ENCODE measurements at places on chromosomes 11 and 22.

- H3K36me3 ChIP-seq = peaks cover 61% of the 10 kb centered on the region
- H3K4me1 ChIP-seq = peaks cover 8% of the 10 kb centered on the region
- no peaks in the 10 kb centered on the region for H3K27me3 ChIP-seq
- no peak overlapping the region for H3K4me3 ChIP-seq
Measured at GRCh38 chr22:41178425-41178975, 26.6 kb upstream of the L3MBTL2 start.

DNA sequence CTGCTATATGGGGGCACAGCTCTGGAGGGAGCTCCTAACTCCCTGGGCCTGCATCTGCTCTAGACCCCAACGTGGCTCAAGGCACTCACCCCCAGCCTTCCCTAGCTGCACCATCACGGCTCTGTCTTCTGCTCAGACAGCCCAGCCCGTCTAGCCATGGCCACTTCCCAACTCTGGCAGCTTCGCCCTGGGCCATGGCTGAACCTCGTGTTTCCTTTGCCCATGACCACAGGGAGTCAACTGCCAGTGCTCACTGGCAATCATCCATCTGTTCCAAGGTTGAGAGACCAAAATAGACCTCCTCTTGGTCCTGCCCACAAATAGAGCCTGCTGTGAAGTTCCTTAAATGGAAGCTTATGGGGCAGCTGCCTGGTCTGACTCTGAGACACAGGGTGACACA lies 5.4 kb downstream of the LMO1 start:
- H3K27ac ChIP-seq = no peak overlapping the region
- H3K36me3 ChIP-seq = no peaks in the 10 kb centered on the region
- H3K4me3 ChIP-seq = no peak overlapping the region
- H3K4me1 ChIP-seq = no peaks in the 10 kb centered on the region
- H3K27me3 ChIP-seq = peaks cover 51% of the 10 kb centered on the region
- DNase-seq = no peak

DNA sequence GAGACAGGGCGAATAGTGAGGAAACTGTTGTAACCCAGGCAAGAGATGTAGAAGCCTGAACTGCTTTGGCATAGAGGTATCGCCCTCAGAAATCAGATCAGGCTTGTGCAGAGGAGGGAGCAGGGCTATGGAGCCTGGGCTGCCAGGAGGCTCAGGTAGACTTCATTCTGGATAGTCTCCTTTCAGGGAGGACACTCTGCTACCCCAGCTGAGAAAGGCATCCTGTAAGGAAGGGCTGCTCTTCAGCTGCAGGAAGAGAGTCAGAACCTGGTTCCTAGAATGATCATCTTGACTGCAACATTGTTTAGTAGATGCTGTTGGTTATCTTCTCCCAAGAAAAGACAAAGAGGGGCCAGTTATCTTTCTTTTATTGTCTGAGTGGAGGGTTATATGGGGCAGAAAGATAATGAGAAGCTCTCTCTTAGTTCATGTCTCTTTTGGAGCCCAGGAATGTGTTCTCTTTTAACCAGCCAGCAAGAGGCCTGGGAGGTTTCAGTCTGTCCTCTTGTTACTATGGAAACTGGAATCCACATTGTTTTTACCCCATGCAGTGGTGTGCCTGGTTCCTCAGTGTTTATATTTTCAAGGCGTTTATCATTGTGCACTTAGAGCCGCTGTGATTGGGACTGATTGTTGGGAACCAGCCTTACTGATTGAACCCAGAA lies 95.7 kb downstream of the STIM1 start:
- peaks cover 78% of the 10 kb centered on the region for H3K4me1 ChIP-seq
- no peaks in the 10 kb centered on the region for H3K36me3 ChIP-seq
- H3K4me3 ChIP-seq = no peak overlapping the region
- DNase-seq = no peak

- no peak overlapping the region for H3K4me3 ChIP-seq
- H3K4me1 ChIP-seq = no peaks in the 10 kb centered on the region
- H3K27me3 ChIP-seq = peaks cover 8% of the 10 kb centered on the region
- H3K27ac ChIP-seq = no peak overlapping the region
- DNase-seq = no peak
Measured at GRCh38 chr11:62004473-62004872, 37.0 kb upstream of the FTH1 start.

DNA sequence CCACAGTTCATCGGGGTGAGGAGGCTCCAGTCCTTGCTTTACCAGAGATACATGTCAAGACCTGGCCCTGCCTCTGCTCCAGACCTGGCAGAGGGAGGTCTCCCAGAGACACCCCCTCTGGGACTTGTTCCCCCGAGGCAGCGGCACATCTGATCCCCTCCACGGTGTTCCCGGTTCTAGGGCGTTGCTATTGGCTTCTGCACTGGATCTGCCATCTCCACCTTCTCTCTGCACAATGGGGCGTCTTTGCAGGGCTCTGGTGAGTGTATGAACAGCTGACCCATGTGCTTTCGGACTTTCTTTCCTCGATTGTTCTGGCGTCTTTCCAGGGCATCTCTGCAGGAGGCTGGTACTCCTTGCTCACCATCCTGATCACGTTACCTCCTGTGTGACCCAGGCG lies 930.4 kb downstream of the TBC1D22A start:
- peaks cover 7% of the 10 kb centered on the region for H3K27me3 ChIP-seq
- no peak overlapping the region for H3K4me3 ChIP-seq
- H3K4me1 ChIP-seq = no peaks in the 10 kb centered on the region
- H3K36me3 ChIP-seq = no peaks in the 10 kb centered on the region

GRCh38 chr22:43077121-43077877 lies 11.9 kb downstream of the TTLL1 start:
- H3K27me3 ChIP-seq = no peaks in the 10 kb centered on the region
- no peak overlapping the region for H3K27ac ChIP-seq
- peaks cover 8% of the 10 kb centered on the region for H3K36me3 ChIP-seq
- H3K4me1 ChIP-seq = no peaks in the 10 kb centered on the region
- DNase-seq = no peak
- no peak overlapping the region for H3K4me3 ChIP-seq

DNA sequence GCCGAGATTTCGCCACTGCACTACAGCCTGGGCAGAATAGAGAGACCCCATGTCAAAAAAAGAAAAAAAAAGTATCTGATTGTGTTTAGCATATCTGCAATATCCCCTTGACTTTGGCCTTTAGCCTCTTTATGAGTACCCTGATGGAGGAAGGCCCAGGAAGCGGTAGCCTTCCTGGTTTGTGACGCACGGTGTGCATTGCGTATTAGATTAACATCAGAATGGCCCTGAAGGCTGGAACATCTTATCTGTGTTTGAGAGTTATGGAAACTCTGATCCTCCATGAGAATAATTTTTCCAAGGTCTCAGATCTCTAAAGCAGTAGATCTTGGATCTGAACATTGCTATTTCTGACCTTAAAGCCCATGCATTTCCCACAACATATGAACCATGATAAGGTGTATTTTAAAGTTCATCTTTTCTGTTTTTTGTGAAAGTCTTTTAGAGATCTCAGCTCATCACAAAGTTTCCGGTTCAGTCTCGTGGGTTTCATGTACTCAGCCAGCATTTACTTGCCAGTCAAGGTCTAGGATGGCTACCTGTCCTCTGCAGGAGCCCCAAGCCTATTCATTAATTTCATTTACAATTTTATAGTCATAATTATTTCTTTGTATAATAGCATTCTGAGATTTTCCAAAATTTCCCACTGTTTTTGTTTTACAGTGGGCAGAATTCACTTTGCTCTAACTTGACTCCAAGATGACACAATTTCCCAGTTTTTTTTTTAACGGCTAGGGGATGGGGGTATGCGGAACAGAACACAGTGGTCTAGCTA lies 605 bp upstream of the FDX1 start:
- no peaks in the 10 kb centered on the region for H3K27me3 ChIP-seq
- DNase-seq = no peak
- no peaks in the 10 kb centered on the region for H3K36me3 ChIP-seq

DNA sequence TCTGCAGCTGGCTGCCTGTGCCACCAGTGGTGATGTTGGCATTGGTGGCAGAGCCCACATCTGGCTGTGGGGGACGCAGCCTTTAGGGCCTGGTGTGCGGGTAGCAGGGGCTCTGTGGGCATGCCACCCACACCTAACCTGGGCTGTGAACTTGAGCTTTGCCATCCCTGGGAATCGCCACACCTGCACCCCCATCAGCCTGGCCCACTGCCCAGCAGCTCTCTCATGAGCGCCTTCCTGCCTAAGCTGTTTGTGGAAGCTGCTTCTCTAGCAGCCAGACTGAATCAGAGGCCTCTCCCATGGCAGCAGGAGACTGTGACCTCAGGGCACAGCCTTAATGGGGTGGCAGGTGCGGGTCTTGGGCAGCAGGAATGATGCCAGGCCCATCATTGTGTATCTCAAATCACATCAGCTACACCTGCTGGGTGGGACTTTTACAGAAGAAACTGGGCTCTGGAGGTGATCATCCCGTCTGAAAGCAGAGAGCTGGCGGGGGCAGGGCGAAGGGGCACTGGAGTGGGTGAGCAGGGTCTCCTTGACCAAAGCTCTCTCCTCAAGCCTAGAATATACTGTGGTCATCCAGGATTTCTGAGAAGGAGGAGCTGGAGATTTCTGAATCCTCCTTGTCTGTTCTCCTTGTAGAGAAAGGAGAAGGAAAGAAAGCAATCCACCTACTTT lies 17.8 kb upstream of the CARS1 start:
- DNase-seq = no peak
- no peak overlapping the region for H3K4me3 ChIP-seq
- no peak overlapping the region for H3K27ac ChIP-seq
- peaks cover 10% of the 10 kb centered on the region for H3K27me3 ChIP-seq
- no peaks in the 10 kb centered on the region for H3K4me1 ChIP-seq

DNA sequence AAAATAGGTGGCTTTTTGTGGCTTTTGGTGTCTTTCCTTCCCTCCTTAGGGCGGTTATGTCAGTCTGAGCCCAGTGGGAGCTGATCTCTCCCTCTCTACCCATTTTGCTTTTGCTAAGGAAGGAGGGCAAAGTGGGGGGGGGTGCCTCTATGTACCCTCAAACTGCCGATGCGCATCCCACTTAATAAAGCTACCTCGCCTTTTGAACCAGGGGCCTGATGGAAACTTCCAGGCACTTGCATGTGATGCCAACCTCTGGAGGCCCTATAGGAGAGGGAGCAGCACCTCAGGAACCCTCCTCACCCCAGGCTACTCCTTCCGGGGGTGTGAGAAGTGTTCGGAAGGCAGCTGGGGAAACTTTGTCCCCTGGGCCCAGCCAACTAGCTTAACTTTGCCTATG lies 97.0 kb upstream of the HSD17B12 start:
- no peak overlapping the region for H3K4me3 ChIP-seq
- no peak overlapping the region for H3K27ac ChIP-seq

GRCh38 chr11:1844221-1845094 lies 5.7 kb downstream of the TNNI2 start:
- peak; percentile 26 for DNase-seq
- H3K27ac ChIP-seq = peak overlapping the region; percentile 58
- peak overlapping the region; percentile 22 for H3K4me3 ChIP-seq
- peaks cover 82% of the 10 kb centered on the region for H3K4me1 ChIP-seq
- H3K27me3 ChIP-seq = no peaks in the 10 kb centered on the region

GRCh38 chr11:60121264-60121663 lies 32.8 kb downstream of the MS4A2 start:
- no peaks in the 10 kb centered on the region for H3K4me1 ChIP-seq
- no peaks in the 10 kb centered on the region for H3K27me3 ChIP-seq
- DNase-seq = no peak
- no peak overlapping the region for H3K4me3 ChIP-seq
- H3K36me3 ChIP-seq = no peaks in the 10 kb centered on the region

GRCh38 chr22:41902016-41902415 lies 12.9 kb downstream of the SHISA8 start:
- no peaks in the 10 kb centered on the region for H3K4me1 ChIP-seq
- H3K36me3 ChIP-seq = peaks cover 53% of the 10 kb centered on the region
- no peak overlapping the region for H3K27ac ChIP-seq
- no peaks in the 10 kb centered on the region for H3K27me3 ChIP-seq
- no peak overlapping the region for H3K4me3 ChIP-seq

DNA sequence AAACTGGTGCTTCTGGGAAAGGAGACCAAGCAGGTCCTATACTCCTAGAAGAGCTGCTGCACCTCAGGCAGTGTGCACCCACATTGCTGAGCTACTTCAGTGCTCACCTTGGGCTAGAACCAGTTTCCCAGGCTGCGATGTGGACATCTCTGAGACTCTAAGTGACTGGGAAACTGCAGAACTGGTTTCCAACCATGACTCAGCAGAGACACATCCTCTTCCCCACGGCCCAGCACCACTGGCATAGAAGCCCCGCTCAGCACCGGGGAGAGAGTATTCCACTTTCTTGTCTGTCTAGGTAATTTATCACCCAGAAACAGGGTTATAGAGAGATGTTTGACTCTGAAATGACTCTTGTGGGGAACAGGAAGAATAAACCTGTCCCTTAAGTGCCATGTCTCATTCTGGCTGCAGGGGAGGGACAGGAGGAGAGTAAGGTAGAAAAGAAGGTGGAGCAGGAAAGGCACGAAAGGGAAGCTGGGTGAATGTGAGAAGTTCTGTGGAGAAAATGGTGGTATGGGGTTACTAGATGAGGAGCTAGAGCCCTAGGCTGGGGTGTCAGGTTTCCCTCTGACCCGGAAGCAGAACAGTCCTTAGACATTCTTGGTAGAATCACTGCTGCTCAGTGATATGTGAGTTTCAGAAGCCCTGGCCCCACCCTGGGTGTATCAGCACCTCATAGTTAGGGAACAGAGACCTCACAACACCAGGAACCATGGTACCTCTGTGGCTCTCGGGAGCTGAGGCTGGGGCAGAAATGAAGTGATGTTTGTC lies 340.4 kb upstream of the NCAM1 start:
- no peaks in the 10 kb centered on the region for H3K36me3 ChIP-seq
- no peaks in the 10 kb centered on the region for H3K27me3 ChIP-seq
- H3K4me3 ChIP-seq = no peak overlapping the region
- DNase-seq = no peak
- no peaks in the 10 kb centered on the region for H3K4me1 ChIP-seq
- no peak overlapping the region for H3K27ac ChIP-seq

- no peaks in the 10 kb centered on the region for H3K36me3 ChIP-seq
- H3K27me3 ChIP-seq = no peaks in the 10 kb centered on the region
- no peaks in the 10 kb centered on the region for H3K4me1 ChIP-seq
- no peak overlapping the region for H3K4me3 ChIP-seq
Measured at GRCh38 chr11:105867742-105868141, 154.3 kb downstream of the MSANTD4 start.

DNA sequence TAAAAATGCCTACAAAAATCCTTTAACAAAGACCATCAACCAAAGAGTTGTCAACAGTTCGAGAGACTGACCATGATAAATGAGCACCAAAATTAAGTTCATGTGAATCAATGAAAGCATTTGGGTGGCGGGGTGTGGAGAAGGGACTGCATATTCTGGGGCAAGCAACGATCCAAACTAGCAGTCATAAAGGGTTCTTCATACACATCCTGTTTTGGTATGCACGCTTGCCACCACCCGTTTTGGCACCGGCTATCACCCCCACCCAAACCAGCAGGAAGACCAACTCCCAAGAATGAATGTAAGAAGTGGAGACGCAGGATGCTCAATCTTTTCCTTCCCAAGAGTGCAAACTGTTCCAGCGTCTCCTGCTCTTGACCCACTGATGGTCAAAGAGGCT lies 80.8 kb downstream of the SGSM3 start:
- peak overlapping the region; percentile 7 for H3K4me3 ChIP-seq
- H3K27ac ChIP-seq = peak overlapping the region; percentile 35
- peaks cover 4% of the 10 kb centered on the region for H3K36me3 ChIP-seq
